Daoy (cell line): ENCODE measurements at places on chromosomes 11 and 22.

DNA sequence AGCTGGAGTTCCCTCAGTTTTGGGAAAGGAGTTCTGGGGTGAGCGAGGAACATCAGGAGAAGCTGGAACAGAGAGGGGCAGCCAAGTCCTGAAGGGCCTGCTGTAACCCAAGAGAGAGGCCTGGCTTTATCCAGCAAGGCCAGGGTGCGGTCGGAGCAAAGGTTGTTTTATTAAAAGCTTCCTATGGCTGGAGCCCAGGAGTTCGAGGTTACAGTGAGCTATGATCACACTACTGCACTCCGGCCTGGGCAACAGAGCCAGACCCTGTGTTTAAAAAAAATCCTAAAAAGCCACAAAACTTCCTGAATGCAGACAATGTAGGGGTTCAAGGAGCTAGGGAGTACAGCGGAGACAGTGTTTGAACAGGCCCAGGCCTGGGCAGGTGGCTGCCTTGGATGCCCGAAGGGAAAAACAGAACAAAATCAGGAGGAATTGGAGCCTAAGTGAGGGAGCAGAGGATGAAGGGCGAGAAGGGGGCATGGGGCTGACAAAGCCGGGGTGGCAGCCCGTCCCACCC lies 22.2 kb upstream of the MALAT1 start:
- DNase-seq, result no peak

- DNase-seq, result no peak
Observed at GRCh38 chr11:129779342-129779741, 36.3 kb upstream of the TMEM45B start.

- DNase-seq, result peak; percentile 41
Observed at GRCh38 chr22:41526830-41527799, 17.2 kb downstream of the POLR3H start.

DNA sequence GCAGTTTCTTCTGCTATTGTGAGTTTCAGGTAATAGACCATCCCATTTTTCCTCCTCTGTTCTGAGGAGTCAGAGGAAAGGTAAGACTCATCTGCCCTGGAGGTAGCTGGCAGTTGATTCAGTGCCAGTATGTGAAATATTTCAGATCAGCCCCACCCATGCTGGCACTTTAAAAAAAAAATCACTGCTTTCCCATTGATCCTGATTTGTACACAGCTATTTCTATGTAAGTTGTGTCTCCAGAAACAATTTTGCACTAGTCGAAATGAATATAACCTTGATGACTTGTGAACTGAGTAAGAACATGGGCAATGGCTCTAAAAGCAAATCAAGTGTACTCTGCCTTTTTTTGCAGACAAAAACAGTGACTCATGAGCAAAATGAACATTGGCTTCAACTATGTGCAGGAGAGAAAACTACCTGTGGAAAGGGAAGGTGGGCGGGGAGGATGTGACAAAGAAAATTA lies 82.0 kb upstream of the OR5AK2 start:
- no peak for DNase-seq

GRCh38 chr11:10293423-10294289 lies at the start of gene SBF2:
Gene SBF2 (minus strand): TSS chr11:10294219. CDS start chr11:10294069, 150 bp downstream.
- peak; percentile 90 for DNase-seq

DNA sequence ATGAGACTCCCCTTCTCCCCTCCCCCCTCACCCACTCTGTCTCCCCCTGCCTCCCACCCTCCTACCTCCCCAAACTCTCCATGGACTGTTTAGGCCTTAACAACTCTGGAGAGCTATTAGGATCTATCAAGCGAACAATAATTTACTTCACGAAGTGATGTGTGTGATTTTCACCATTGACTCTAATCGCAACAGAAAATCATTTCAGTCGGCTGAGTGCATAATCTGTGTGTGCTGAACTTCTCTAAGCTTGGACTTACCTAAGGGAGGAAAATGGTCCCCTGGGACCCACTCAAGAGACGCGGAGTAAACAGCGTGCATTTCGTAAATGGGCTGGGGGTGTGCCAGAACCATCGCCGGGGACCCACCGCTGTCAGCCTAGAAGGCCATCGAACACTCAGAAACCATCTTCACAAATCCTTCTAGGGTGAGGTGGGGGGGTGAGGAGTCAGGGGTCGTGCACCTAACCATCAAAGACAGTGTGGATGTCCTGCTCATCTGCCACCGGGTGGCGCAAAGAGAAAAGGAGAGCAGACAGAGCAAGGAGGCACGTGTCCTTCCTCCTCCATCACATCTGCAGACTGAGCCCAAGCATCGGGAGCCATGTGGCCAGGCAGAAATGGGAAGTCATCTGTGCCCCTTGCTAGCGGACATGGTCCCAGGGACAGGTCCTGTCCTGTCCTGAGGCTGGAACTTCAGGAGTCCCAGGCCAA lies 62.1 kb upstream of the NUP50 start:
- DNase-seq, result peak; percentile 78

DNA sequence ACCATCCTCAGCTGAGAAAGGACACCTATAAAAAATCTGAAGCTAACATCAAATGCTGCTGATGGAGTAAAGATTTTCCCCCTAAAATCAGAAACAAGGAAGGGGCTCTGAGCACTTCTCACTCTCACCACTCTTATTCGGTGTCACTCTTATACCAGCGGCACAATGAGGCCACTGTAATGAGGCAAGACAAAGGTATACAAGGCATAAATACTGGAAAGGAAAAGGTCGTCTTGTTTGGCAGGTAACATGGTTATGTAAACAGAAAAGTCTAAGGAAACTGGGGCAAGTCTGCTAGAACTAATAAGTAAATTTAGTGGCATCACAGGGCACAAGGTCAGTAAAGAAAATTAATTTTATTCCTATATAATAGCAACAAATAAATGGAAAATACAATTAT lies 8.1 kb upstream of the MOB2 start:
- no peak for DNase-seq

DNA sequence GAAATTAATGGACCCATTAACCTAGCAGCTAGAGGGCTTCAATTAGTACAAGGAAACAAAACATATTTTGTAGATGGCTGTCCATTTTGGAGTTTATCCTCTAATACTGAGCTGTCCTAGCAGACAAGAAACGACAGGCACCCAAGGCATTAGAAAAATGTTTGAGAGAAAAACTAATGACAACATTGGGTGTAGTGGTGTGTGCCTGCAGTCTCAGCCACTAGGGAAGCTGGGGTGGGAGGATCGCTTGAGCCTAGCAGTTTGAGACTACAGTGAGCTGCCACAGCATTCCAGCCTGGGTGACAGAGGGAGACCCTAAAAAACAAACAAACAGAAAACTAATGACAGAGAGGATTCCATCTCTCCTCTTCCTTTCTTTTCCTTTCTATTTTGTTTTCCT lies 1.5 kb downstream of the A4GALT start:
- no peak for DNase-seq

- DNase-seq, result no peak
Observed at GRCh38 chr11:66636411-66636810, 2.1 kb upstream of the RBM4 start.

GRCh38 chr22:30272781-30273601 lies 6.3 kb upstream of the OSM start:
- no peak for DNase-seq

- DNase-seq, result no peak
Observed at GRCh38 chr11:94654201-94654600, 87.0 kb downstream of the PIWIL4 start.

DNA sequence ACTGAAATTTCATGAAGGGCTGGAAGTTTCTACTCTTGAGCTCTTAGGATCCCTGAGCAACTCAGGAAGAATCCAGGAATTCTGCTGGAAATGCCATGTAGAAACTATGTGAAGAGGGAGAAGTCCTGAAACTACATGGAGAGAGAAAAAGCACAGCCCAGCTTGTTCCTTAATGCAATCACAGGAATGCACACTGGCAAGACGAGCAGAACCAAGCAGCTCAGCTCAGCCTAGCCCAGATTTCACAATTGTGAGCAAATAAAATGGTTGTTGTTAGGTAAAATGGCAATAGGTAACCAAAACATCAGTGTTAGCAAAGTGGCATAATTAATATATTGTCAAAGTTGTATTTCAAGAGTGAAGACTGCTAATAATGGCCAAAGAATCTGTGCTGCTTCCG lies 28.1 kb downstream of the ZNF214 start:
- DNase-seq, result no peak

GRCh38 chr11:111731821-111732220 lies 34.4 kb downstream of the PPP2R1B start:
- DNase-seq, result no peak

DNA sequence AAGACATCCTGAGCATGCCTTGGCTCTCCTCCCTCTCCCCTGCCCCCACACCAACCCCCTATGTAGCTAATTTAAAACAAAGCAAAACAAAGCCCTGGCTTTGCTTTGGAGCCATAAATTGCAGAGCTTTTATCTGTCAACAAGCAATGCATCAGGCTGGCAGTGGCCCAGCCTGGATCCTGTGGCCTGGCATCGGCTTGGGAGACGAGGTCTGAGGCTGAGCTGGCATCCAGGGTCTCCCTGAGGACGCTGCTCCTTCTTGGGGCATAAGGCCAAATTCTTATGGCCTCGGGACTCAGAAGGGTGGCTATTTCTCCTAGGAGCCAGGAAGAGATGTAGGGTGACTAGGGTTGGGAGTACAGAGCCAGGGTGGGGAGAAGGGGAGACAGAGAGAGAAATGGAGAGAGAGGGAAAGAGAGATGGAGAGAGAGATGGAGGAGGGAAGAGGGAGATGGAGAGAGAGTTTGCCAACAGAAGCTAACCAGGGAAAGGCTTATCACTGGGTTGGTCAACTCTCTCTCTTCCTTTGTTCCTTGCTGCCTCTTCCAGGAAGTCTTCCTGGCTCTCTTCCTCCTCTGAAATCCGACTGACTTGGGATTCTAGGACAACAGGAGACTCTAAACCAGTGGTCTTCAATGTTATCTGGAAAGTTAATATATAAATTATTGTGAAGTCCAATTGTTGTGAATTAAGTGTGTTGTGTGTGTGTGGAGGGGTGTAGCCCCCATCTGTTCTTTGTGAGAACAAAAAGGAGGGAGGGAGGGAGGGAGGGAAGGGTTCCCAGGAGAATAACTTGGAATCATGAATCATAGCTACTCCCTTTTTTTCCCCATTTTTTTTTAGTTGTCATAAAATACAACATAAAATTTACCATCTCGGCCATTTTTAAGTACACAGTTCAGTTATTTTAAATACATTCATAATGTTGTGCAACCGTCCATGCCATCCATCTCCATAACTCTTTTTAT lies 29.1 kb downstream of the TSPAN18 start:
- DNase-seq, result peak; percentile 30

- DNase-seq, result peak; percentile 23
Observed at GRCh38 chr11:111676878-111677585, 74.8 kb downstream of the SIK2 start.

GRCh38 chr11:113449743-113450142 lies 25.5 kb downstream of the DRD2 start:
- DNase-seq, result no peak

GRCh38 chr22:20064140-20064480 lies 15.9 kb upstream of the DGCR8 start:
- DNase-seq, result no peak

GRCh38 chr22:20009582-20010306 lies 6.9 kb downstream of the ARVCF start:
- no peak for DNase-seq

DNA sequence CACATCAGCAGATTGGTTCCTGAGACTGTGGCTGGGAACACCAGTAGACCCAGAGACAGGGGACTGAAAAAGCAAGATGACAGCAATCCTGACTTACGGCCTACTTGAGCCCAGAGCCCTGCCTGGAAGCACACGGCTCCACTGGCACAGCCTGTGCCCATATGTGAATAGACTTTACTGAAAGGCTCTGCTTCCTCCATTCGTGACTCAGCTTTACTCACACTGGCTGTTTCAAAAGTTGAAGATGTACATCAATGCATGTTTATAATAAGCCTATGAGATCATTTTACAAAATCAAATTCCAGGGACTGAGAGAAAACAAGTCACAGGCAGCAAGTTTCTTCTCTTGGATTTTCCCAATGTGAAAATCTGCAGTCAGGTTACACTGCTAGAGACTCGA lies 134.6 kb upstream of the TEAD1 start:
- peak; percentile 80 for DNase-seq

- peak; percentile 97 for DNase-seq
Observed at GRCh38 chr11:128467610-128468041, 119.7 kb downstream of the ETS1 start.

- peak; percentile 32 for DNase-seq
Observed at GRCh38 chr11:131511794-131512193, 141.4 kb downstream of the NTM start.

GRCh38 chr11:128628686-128629085 lies 41.3 kb upstream of the ETS1 start:
- DNase-seq, result no peak

DNA sequence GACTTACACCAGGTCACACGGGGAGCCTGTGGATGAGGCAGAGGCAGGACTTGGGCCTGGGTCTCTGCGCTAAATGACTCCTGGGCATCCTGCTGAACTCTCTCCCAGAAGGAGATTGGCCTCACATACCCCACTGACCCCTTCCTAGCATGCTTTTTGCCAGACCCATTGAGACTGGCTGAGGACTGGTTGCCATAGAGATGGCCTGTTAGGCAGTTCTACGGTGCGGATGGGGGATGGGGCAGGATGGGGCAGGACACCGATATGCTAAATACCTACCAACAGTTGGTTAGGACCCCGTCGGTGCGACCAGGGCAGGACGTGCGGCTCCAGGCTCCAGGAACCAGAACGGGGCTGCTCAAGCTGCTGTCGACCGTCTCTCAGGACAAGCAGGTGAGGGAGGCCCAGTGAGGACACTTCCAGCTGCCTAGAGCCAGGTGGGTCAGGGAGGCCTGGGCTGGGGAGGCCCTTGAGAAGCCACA lies at the start of gene TSGA10IP:
Gene TSGA10IP (plus strand): TSS at position 51 of the 482 bp plus-strand sequence. CDS start 196 bp downstream, at position 247.
- no peak for DNase-seq

DNA sequence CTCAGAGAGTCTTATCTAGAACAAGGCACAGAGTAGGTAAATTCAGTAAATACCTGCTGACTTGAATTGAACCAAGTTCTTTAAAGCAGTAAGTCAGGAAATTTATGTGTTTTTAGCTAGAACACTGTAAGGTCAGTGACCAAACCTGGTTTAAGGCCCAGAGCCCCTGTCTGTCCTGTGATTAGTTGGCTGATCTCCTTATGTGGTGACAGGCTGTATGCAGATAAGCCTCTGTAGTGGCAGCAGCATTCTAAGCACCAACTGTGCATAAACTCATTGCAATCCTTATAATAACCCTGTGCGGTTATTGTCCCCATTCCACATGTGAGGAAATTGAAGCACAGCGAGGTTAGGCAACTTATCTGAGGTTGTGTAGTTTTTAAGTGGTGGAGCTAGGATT lies 40.5 kb downstream of the FBXO7 start:
- no peak for DNase-seq

DNA sequence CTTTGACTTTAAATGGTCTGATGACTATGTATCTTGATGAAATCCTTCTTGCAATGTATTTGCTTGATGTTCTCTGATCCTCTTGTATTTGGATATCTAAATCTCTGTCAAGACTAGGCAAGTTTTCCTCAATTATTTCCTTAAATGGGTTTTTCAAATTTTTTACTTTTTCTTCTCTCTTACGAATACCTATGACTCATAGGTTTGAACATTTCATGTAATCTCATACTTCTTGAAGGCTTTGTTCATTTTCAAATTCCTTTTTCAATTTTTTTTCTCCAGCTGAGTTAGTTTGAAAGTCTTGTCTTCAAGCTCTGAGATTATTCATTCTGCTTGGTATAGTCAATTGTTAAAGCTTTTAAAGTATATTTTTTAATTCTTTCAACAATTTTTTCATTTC lies 13.1 kb downstream of the OR10W1 start:
- DNase-seq, result no peak
